AG08396 (cell line): ENCODE measurements at places on chromosomes 11 and 22.

DNA sequence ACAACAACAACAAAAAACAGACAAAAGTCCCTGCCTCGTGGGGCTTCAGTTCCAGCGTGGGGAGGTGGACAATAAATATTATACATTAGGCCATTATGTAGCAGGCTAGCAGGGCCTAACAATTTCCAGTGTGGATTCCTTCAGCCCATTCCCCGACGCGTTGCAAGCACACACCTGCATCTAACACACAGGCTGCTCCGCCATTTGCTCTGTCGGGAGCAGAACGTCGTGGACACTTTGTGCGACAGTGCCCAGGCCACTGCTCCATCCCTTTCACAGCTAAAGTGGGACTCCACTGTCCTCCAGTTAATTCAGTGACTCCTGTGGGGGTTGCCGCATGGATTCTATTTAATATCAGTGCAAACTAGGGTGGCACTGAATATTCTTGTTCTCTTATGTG lies 10.9 kb upstream of the FGF3 start:
- no peak for DNase-seq

DNA sequence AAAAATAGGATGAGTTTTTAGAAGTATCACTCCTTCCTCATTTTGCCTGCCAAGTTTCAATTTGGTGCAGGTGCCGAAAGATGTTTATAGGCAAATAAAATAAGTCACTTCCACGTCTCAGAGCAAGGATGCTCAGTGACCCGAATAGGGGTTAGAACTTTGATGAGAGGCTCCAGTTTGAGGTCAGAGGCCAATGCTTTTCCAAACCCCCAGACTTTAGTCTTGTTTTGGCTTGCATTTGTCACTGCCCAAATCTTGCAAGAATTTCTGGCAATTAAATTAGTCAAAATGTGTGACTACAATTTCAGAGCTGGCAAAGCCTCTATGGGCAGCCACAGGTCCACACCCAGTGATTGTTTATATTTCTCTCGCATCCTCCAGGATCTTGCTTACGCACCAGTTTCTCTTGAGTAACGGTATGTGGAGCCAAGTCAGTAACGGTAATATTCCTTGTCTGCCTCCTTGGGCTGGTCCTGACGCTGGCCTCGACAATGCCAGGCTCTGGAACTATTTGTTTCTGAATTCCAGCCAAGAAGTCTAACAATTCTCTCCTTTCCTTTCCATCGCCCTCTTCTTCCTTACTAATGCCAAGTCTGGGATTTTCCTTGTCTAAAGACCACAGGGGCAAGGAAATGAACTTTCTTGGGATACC lies 9.9 kb upstream of the NUP160 start:
- DNase-seq, result peak; percentile 67

- DNase-seq, result peak; percentile 56
Observed at GRCh38 chr11:95143106-95143681, 53.5 kb downstream of the ENDOD1 start.

DNA sequence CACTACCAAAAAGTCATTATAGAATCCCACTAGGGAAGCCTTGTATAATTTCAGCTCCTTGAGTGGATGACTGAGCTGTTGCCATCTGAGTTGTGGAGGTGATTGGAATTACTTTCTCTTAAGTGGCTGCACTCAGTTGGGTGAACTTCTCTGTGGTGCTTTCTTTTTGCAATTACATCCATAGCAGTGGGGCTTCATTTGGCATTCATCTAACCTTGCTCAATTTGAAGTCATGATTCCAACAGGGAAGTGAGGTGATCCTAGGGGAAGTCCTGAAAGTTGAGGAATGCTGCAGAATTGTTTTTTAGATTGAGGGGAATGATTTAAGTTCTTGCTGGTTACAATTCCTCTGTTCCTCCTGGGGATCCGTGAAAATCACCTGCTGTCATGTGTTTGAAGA lies 39.6 kb downstream of the ARHGAP42 start:
- DNase-seq, result no peak

GRCh38 chr22:43639228-43639948 lies 172.7 kb downstream of the EFCAB6 start:
- DNase-seq, result no peak

GRCh38 chr11:106409222-106409621 lies 331.8 kb downstream of the AASDHPPT start:
- no peak for DNase-seq

DNA sequence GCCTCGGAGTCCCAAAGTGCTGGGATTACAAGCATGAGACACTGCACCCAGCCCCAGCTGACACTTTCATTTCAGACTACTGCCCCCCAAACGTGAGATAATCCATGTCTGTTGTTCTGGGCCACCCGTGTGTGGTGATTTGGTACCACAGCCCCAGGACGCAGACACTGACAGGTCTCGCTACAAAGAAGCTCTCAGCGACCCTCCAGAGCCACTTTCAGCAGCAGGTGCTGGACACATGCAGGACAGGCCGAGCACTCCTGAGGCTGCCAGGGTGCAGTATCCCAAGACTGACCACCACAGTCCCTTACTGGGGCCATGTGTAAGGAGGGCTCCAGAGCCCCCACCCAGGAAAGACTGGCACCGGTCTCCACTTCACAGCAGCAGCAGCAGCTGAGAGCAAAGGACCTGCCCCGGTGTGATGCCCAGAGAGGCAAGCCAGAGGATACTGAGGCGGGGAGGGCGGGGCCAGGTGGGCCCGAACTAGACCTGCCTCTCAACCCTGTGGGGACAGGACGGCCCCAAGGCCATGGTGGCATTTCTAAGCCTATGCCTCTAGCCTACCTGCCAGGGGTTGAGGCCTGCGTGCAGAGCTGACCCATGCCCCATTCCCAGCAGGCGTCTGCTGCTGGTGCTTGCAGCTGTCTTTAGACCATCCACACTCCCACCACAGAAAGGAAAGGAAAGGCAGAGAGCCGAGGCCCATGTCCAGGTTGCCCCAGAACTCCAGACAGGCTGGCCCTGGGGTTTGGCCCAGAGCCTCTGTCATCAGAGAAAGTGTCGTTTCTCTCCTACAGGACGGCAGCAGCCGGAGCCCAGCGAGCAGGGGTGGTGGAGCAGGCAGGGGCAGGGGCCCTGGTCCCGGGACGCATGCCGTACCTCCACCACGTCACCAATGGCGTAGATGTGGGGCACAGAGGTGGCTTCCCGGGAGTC lies 28.0 kb upstream of the GNB1L start:
- DNase-seq, result no peak

GRCh38 chr22:46439576-46440465 lies 97.6 kb downstream of the CELSR1 start:
- no peak for DNase-seq

DNA sequence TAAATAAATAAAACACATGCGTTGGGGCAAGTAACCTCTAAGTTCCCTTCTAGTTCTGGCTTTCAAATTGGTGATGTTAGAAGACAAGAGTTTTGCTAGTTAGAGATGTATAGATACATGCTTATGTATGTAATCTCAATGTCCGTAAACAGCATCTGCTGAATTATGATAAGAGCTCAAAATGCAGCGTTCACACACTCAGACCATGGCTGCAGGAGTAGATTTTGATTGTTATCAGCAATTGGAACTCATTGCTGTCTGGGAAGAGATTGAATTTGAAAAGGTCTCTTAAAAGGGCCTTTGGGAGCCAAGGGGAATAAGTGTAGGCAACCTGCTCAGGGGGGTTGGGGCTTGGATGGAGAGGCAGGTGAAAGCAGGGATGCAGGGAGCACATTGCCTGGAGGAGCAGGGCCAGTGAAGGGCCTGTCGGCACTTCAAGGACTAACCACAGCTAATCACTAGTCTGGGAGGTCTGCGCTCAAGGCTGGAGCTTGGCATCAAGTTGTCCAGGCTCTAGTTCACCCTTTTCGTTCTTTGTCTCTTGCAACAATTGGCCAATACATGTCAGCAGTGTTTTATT lies 2.7 kb upstream of the RAG1 start:
- no peak for DNase-seq

- DNase-seq, result no peak
Observed at GRCh38 chr11:26102325-26102724, 229.6 kb upstream of the ANO3 start.

DNA sequence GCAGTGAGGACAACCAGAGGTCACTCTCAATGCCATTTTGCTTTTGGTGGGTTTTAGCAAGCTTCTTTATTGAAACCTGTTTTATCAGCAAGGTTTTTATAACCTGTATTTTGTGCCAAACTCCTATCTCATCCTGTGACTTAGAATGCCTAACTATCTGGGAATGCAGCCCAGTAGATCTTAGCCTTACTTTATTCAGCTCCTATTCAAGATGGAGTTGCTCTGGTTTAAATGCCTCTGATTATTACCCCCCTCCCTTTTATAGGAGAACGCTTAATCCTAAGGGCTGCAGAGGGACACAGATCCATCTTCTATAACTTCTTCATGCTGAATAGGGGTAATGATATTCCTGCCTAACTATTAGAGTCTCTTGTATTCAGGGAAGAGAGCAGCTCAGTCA lies 179.1 kb downstream of the KIF18A start:
- DNase-seq, result no peak

GRCh38 chr11:46336563-46337180 lies 10.6 kb upstream of the DGKZ start:
- DNase-seq, result no peak

DNA sequence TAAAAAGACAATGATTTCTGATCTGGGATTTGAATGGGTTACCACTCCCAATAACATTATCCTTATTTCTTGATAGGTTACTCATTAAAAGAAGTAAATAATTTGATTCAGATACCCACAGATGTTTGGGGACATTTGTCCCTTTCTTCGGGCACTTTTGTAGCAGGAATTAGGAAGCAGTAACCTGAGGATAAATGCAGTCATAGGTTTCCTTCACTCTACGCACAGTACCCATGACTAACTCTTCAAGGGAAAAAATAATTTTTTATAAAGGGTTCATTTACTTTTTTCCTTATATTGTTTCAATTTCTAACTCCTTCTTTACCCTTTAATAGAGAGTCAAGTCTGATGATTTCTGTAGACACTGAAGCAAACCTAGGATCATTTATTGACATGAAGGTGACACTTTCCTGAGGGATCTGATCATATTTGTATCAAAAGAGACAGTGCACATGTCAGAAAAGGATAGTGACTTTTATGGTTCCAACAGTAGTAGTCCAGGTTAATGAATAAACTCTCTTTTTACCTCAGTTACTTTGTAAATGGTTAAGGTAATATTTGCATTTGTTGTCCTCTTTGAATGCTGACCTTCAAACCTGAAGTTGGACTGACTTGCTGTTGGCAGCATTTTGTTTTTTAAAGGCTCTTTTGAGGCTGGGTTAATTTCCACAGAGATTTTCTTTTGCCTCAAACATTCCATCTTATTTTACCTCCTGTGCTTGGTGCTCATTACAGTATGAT lies 1072.0 kb downstream of the LRRC4C start:
- no peak for DNase-seq

- peak; percentile 20 for DNase-seq
Observed at GRCh38 chr11:14342906-14343305, 16.1 kb downstream of the RRAS2 start.

DNA sequence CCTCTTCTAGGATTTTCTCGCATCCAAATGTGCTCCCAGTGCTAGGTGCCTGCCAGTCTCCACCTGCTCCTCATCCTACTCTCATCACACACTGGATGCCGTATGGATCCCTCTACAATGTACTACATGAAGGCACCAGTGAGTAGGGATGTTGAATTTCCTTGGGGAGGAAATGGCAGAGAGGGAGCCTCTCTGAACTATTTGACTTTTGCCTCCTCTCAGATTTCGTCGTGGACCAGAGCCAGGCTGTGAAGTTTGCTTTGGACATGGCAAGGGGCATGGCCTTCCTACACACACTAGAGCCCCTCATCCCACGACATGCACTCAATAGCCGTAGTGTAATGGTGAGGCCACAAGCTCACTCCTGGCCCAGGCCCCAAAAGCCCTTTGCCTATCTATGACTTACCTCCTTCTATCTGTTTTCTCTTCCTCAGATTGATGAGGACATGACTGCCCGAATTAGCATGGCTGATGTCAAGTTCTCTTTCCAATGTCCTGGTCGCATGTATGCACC lies 2.5 kb downstream of the TAF10 start:
- DNase-seq, result no peak

- no peak for DNase-seq
Observed at GRCh38 chr11:30705913-30706675, 119.9 kb upstream of the MPPED2 start.

GRCh38 chr11:78311702-78312371 lies 105.8 kb downstream of the GAB2 start:
- DNase-seq, result no peak

GRCh38 chr22:37747080-37747714 lies 50.3 kb downstream of the TRIOBP start:
- no peak for DNase-seq

DNA sequence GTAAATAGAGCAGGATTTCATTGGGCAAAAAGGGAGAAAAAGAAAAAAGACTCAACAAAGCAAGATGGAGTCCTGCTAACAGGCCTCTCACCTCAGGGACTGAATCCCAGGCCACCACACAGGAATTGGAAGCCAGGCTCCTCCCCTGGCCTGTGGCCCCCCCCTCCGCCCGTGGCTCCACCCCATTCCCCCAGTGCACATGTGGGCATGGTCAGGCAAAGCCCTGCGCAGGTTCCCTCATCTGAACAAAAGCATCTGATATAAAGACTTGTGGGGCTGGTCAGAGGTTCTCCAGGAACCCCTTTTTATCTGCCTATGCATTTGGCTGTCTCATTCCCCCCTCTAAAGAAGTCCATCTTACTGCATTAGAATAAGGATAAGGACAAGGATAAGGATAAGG lies 46.0 kb upstream of the PAK1 start:
- DNase-seq, result no peak

GRCh38 chr11:118434553-118435289 lies 1.6 kb upstream of the KMT2A start:
- DNase-seq, result peak; percentile 27

GRCh38 chr11:70471254-70471653 lies 72.9 kb downstream of the CTTN start:
- no peak for DNase-seq

- DNase-seq, result no peak
Observed at GRCh38 chr11:19792510-19792909, 79.9 kb downstream of the NAV2 start.

GRCh38 chr11:70153133-70153727 lies 49.9 kb upstream of the FADD start:
- no peak for DNase-seq

- no peak for DNase-seq
Observed at GRCh38 chr22:39962071-39962470, 1.9 kb downstream of the TMA7B start.

GRCh38 chr11:116879800-116880625 lies 42.6 kb upstream of the APOA1 start:
- peak; percentile 52 for DNase-seq

GRCh38 chr11:19929655-19930054 lies 217.0 kb downstream of the NAV2 start:
- no peak for DNase-seq

GRCh38 chr11:57290288-57290687 lies 34.5 kb downstream of the TNKS1BP1 start:
- DNase-seq, result peak; percentile 53
